ENCODE measurements at places on chromosomes 2 and 18.

DNA sequence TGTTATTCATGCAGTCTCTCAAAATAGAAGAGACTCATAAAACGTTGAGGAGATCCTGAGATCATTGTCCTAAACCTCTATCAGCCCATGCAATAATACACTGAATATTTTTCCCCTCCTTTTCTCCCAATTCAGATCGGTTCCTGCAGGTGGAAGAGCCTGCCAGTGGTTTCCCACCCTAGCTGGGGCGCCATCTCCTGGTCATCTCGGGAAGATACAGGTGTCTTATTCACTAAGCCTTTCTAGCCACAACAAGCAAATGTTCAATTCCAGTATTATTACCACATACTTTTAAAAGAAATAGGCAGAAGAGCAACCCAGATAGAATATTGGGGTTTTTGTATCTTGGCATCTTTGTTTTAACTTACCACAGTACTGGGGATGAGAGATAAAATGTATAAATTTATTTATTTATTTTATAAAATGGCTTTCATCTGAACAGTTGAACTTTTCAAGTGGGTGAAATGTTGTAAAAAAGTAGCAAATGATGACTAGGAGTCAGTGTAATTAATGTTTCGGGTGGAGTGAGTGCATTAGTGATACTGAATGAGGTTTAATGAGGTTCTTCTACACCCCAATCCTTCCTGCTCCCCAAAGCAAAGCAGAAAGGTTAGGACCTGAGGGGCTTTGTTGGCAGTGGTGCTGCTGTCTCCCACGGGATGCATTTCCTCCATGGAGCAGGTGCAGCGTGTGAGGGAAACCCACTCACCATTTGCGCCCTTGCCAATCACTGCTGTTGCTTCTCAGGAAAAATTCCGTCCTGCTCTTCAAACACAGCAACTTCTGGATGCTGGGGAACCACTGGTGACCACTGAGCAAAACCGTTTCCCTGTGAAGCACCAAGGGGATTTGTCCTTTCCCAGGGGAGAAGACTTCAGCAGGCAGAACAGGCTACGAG lies 147.1 kb upstream of the FHL2 start:
- peak; percentile 13 for DNase-seq

DNA sequence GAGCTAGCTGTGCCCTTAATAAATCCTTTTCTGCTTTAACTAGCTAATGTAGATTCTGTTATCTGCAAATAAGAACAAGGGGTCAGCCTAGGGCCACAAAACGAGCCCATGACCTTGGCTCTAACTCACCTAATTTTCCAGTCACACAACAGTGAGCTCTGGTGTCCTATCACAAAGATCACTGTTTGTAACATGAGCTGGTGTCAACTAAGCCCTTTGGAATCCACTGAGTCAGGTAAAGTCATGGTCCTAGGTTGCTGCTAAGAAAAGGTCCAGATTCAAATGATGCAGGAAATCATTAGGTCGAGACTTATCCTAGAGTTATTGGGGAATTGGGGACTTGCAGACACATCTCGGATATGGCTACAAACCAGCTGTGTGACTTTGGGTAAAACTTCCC lies 49.9 kb downstream of the ST8SIA5 start:
- no peak for DNase-seq

DNA sequence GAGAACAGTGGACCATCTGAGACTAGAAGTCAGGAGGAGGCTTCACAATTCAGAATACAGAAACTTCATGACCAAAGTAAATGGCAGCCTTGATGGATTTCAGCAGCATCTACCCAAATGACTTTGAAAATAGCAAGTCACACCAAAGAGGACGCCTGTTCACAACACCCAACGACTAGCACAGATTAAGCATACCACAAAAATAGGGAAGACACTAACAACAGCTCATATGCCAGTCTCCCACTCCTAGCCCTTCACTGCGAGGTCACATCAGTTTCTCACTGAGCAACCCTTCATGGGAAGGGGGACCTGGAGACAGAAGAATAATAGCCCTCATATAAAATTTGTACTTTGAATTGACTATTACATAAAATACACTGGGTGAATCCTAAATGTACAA lies 228.4 kb upstream of the SLC39A10 start:
- no peak for DNase-seq

DNA sequence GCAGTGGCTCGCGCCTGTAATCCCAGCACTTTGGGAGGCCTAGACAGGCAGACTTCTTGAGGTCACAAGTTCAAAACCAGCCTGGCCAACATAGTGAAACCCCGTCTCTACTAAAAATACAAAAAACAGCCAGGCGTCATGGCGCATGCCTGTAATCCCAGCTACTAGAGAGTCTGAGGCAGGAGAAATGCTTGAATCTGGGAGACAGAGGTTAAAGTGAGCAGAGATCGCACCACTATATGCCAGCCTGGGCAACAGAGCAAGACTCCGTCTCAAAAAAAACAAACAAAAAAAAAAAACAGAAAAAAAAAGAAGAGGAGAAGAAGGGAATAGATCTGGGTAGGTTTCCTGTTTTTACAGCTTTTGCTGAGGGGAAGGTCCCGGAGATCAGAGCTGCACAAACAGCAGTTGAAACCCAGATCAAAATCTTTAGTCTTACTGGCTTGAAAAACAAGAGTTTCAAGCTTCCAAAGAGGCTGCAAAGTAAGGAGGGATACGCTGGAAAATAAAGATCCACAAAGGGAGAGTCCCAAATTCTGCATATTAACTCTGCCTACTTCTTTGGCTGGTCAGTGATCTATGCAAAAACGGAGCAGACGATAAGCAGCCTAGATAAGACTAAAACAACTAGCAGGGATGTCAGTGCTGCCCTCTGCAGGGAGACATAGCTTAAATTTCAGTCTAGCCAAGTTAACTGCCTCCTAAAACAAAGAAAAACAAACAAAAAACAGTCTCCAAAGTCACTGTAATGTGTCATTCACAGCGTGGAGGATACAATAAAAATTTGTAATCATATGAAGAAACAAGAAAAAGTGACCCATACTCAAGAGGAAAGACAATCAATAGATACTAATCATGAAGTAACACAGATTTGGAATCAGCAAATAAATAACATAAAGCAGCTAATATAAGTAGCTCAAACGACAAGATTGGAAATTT lies 74.1 kb downstream of the TLK1 start:
- DNase-seq = no peak

GRCh38 chr18:63090334-63090733 lies 229.2 kb downstream of the BCL2 start:
- no peak for DNase-seq

DNA sequence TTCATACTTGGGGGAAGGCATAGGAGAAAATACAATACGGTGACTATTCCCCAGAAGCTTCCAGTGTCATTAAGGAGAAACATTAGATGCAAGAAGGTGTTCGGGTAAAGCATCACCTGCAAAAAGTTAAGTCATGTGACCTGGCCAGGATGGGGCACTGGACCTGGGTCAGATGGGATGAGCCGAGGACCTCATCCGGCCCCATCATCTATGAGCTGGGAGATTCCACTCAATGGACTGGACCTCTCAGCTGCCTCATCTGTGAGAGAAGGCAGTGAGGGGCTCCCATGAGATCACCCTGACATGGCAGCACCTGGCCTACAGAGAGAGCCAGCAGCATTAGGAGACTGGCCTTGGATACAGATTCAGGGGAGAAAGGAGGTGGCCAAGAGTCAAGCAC lies 111.4 kb upstream of the TEX51 start:
- DNase-seq = no peak

- no peak for DNase-seq
These were observed 93.3 kb downstream of the HNRNPLL start for GRCh38 chr2:38509314-38509946.

DNA sequence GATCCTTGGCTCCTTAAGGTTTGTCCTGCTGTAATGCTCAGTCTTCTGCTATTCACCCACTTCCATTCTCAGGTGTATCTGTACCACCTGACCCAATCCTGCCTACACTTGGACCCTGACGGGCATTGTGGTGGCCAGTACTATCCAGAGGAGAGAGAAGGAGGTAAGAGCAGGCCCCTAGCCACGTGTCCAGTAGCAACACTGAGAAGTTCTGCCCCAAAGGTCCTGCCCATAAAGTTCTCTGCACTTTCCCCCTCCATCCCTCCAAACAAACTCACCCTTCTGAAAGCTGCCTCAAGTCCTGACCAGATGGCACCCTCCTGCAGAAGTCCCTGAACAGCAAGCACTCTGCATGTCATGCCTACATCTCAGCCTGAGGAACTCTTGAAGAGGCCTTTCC lies 18.3 kb downstream of the TTC32 start:
- no peak for DNase-seq

- no peak for DNase-seq
These were observed 520.6 kb downstream of the METTL4 start for GRCh38 chr18:2050702-2051201.

DNA sequence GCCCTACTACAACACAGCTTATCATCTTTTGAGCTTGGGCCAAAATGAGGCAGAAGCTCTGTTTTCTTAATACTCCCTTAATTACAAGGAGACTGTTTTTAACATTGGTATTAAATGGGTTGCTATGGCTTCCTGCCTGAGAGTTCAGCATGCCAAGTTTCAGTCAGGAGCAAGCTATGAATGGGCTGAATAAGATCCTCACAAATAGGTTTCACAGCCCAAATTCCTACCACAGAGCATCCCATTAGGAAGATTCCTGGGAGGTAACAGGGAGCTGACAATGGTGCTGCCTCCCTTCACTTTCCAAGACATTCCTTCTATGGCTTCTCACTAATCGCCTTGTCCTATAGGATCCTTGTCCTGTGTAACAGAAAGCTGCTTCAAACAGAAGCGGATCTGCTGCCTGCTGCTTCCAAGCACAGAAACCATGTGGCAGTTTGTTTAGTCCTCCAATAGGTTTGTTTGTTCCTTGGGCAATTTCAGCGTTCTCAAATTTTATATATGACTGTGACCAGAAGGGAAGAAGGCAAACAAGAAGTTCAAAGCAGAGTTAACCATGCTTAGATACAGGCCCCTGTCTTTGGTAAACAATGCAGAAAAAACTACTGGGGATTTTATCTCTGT lies 70.9 kb downstream of the NCKAP5 start:
- DNase-seq = no peak

DNA sequence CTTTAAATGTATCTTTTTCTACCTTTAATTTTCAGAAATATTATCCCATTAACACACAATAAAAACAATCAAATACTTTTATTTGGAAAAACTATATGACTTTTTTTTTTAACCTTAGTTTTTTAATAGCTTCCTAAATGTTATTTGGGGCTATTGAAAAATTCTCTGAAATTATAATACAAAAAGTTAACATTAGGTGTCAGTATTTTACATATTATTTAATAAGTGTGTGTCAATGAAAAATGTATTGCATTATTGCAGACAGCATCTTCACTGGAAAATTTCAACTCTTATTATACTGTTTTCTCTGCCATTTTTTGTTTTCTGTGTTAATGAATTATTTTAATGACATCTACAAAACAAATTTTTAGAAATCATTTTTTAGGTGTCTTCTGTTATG lies 51.1 kb upstream of the ARHGAP15 start:
- DNase-seq = no peak

GRCh38 chr18:34947711-34948125 lies 93.5 kb upstream of the MAPRE2 start:
- DNase-seq = no peak

DNA sequence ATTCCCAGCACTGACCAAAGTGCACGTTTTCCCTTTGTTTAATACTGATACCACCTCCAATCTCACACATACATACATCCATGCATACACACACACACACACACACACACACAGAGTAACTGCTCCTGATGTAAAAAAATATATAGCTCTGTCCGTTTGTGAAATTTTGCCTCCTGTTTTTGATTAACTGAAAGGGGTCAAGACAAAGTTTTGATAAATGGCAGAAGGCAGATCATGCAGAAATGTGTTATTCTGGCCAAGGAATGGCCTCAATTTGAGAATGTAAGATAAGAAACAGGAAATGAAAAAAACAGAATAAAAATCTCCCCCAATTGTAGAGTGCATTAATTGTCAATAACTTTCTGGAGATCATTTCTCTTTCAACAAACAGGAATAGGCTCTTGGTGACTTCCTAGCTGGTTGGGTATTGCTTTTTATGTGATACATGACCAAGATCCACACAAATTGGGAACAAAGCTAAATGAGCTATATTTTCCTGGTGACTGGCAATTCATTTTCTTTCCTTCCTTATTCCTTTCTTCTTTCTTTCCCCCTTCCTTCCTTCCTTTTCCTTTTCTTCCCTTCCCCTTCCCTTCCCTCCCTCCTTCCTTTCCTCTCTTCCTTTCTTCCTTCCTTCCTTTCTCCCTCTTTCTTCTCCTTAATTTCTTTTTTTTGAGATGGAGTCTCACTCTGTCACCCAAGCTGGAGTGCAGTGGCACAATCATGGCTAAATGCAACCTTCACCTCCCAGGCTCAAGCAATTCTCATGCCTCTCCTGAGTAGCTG lies 88.9 kb upstream of the PMAIP1 start:
- DNase-seq = no peak

- DNase-seq = no peak
These were observed 728.8 kb downstream of the CBLN2 start for GRCh38 chr18:71815305-71815704.

DNA sequence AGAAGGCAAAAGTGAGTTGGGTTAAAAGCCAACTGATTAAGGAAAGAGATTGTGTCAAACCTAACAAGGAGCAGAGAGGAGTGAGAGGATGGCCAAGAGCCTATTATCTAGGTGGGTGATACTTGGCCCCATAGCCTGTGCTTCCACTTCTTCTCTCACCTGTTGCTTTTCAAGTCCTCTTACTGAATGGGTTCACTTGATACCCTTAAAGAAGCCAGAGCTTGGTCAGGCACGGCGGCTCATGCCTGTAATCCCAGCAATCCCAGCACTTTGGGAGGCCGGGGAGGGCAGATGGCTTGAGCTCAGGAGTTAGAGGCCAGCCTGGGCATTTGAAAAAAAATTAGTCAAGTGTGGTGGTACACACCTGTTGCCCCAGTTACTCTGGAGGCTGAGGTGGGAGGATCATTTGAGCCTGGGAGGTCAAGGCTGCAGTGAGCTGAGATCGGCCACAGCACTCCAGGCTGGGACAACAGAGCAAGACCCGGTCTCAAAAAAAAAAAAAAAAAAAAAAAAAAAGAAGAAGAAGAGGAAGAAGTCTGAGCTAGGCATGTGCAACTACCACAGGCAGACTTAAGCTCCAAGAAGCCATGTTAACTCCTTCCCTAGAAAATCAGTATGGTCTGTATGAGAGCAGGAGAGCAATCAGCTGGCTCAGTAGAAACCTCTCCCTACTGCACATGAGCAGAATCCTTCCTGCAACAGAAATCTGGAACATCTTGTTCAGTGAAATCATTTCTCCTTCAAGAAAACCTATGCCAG lies 28.4 kb upstream of the ME2 start:
- DNase-seq = no peak

GRCh38 chr18:46278481-46279465 lies 174.6 kb downstream of the HAUS1 start:
- DNase-seq = no peak

DNA sequence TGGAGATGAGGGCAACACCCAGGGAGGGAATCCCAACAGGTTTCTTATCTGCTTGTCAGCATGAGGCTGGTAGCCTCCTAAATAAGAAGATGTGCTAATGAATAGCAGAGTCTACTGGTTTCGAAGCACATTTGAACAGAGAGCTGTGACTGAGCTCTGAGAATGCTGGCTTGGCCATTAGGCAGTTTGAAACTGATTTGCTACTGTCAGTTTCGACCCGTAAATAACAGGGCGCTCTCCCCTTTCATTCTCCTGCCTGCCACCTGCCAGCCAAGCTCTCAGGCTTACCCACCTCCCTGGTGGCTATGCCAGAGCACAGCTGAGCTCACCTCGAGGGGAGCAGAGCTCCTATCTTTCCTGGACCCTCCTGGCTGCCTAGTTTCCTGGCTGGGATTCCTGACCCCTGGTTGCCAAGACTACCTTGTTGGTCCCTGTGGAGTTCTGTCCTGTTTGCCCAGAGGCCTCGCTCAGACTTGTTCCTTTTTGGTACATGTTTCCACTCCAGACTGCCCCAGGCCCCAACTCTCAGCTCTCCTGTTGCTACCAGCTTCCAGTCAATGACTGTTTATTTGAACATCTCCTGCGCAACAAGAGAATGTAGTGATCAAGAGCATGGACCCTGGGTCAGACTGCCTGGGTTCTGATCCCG lies 102.3 kb upstream of the ALPP start:
- no peak for DNase-seq

All from stimulated activated CD4-positive, alpha-beta T cell treated with anti-CD3 and anti-CD28 coated beads, TNF-alpha, amount 100 ng/mL, for 1 hour (primary cell).